Fibroblast of pulmonary artery (primary cell): ENCODE measurements at places on chromosomes 7 and 10.
A peak's percentile ranks its signal among the peaks of the same experiment; 100 is the strongest.

DNA sequence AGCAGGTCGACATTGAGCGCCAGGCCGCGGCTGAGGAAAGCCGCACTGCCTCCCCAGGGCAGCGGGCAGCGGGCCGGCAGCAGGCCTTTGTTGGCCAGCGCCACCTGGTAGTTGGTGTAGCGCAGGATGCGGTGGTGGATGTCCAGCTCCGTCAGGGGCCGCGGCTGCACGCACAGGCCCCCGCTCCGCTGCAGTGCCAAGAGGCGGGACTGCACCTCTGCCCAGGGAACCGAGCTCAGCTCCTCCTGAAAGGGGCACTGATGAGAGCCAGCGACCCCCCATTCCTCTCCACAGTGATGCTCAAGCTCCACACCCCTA lies 5.2 kb downstream of the ATG9B start:
- DNase-seq, result no peak

- no peak for DNase-seq
Observed at GRCh38 chr10:98286419-98286818, 18.4 kb upstream of the LOXL4 start.

DNA sequence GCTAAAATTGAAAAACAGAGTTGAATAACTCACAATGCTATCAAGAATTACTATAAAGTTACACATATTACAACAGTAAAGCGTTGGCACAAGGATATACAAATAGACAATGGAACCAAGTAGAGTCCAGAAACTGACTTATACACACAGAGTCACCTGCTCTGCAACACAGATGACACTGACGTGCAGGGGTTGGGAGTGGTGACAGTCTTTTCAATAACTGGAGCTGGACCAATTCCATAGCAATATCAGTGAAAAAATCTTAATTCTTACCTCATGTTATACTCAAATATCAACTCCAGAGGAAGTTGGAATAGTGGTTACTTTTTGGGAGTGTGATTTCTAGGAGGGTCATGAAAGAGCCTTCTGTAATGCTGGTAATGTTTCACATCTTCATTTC lies 62.5 kb upstream of the NPY start:
- no peak for DNase-seq

DNA sequence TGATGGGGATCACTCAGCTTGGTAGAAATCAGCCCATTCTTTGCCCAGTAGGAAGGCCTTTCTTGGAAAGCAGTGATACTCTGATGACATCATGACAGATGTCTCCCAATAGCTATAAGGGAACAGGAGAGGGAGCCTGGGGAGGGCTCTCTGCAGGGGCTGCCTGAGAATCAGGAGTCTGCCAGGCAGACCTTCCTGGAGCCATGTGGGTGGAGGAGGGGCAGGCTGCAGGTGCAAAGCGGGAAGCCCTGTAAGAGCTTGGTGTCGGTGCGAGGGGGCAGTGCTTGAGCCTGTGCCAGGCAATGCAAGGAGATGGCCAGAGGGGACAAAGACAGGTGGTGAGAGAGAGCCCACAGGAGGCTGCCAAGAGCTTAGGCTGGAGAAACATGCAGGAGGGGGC lies 5.0 kb upstream of the TNS3 start:
- DNase-seq, result no peak

- DNase-seq, result no peak
Observed at GRCh38 chr7:133431134-133431724, 178.4 kb downstream of the EXOC4 start.

- no peak for DNase-seq
Observed at GRCh38 chr10:47368431-47369180, 15.5 kb downstream of the ZNF488 start.

GRCh38 chr7:98120559-98120958 lies 13.9 kb downstream of the LMTK2 start:
- no peak for DNase-seq

GRCh38 chr7:2601065-2601464 lies 30.7 kb upstream of the TTYH3 start:
- DNase-seq, result no peak

- no peak for DNase-seq
Observed at GRCh38 chr10:91206427-91206826, 14.0 kb upstream of the PCGF5 start.

DNA sequence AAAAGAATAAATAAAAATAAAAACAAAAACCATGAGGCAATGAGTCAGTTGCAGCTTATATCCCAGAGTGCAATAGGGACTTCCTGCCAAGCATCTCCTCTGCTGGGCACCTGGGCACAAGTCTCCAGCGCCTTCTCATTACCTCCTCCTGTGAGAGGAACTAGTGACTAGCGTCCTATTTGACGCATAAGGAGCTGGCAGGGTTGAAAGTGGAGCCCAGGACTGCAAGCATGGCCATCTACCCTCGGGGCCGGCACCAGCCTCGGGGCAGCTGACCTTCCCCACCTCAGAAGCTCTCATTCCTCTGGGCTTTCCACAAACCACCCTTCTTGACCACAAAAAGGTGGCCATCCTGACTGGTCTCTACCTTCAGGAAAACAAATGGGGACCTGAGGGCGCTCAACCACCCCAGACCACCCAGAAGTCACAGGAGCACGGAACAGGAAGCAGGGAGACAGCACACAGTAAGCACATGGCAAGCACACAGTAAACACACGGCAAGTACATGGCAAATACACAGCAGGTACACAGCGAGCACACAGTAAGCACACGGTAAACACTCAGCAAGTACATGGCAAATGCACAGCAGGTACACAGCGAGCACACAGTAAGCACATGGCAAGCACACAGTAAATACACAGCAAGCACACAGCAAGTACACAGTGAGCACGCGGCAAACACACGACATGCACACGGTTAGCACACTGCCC lies 19.1 kb downstream of the CTBP2 start:
- no peak for DNase-seq

GRCh38 chr7:74479066-74479781 lies 25.5 kb downstream of the GTF2IRD1 start:
- DNase-seq, result no peak

DNA sequence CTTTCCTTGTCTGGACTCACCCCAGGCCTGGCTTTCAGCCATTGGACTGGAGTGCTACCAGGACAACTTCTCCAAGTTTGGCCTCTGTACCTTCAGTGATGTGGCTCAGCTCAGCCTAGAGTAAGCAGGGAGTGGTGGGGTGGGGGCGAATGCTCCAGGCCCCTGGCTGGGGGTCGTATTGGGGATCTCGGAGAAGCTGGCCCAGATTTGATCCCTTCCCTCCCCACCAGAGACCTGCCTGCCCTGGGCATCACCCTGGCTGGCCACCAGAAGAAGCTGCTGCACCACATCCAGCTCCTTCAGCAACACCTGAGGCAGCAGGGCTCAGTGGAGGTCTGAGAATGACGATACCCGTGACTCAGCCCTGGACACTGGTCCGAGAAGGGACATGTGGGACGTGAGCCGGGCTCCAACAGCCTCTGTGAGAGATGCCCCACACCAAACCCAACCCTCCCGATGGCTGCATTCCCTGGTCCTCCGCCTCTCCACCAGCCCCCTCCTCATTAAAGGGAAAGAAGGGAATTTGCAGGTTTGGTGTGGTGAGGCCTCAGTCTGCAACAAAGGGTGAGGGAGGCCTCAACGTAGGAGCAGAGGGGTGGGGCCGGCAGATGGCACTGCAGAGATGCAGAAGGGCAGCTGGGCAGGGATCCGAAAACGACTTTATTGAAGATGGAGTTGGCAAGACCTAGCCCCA lies 14.8 kb downstream of the TRPV6 start:
- DNase-seq, result no peak

- DNase-seq, result no peak
Observed at GRCh38 chr7:130988443-130988842, 254.4 kb upstream of the KLF14 start.

DNA sequence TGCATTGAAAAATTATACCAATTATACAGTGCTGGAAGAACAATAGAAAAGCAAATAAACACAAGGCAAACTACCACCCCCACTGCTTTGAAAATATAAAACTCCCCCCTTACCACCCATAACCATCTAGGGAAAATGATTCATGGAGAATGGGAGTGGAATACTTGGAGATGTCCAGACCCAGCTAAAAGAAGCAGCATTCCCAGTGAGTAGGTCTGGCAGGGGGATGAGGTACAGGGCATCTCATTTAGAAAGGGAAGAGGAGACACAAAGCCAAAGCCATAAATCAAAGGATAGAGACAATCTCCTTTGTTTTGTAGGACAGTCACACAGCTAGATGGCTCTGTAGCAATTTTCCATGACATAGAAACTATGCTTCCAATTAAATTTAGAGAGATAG lies 36.0 kb upstream of the DGKI start:
- DNase-seq, result no peak

DNA sequence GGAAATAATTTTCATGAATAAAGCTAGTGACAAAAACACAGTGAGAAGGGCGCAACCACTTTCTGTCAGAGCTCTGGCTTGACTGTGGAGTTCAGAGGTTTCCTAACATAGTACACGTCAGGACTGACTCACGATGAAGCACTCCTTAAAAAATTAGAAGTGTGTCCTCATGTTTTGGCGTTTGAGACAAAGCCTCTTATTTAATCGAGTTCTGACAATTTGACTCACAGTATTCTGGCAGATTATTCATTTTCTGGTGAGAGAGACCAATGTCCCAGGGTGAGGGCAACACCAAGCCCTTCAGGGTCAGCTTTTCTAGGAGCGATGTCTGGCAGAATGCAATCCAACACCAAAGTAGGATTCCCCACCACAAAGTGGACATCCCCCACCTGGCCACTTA lies 108.7 kb downstream of the DIP2C start:
- DNase-seq, result peak; percentile 91

DNA sequence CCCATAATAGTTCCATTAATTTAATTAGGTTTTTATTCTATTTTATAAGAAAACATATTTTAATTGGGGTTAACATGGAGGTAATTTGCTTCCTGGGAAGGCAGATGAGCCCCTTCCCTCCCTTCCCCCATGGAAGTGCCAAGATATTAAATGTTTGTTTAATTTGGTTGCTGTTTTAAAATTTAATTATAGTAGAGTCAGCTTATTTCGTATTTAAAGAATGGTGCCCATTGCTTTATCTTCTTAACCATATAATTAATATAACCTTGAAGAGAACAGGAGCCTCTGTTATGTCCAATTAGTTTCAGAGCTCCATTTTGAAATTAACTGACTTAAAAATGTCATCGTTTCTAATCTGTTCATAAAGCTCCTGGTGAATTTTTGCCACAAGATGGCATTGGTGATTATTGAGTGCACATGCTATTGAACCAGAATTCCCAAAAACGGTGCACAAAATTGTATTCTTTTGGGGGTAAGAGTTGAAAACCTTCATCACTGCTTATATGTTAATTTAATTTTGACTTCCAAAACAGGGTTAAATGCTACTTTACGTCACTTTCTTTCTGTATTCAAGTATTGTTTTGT lies 26.0 kb downstream of the KLHDC10 start:
- peak; percentile 8 for DNase-seq

- DNase-seq, result no peak
Observed at GRCh38 chr7:157086508-157087187, 52.1 kb upstream of the UBE3C start.

DNA sequence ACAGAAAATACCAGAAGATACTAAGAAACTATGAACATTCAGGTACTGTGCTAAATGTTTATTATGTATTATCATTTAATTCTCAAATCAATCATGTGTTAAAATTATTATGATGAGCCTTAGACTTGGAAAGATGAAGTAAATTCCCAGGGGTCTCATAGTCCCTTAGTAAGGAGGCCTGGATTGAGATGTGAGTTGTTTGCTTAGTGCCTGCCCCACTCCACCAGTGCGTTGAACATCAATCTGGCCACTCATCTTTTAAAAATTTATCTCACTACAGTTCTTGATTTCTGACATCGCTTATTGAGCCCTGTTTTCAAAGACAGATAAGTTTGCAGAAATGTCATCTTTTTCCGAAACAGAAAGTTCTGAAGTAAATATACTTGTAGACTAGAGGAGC lies 618.4 kb upstream of the SEMA3D start:
- no peak for DNase-seq

DNA sequence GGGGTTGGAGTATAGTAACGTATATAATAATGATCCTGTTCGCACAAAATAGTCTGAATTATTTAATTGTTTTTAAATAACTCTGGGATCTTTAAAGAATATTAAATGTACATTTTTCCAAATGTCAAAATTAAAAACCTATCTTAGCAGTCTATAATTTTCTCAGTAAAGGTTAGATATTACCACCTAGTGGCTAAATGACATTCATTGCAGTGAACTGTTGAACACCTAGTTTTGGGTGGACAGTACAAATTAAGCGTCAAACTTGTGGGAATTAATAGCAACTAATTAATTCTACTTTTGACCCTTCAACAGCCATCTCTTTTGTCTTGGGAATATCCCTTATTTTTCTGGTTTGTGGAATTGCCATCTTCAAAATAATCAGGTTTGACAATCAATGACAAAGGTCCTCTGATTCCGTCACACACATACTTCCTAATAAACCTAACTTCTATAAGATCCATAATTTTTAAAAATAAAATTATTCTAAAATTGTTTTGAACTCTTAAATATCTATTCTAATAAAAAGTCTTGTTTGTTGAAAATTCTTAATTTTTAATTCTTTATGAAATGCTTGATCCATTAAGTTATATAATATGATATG lies 165.7 kb downstream of the SEMA3D start:
- peak; percentile 48 for DNase-seq

DNA sequence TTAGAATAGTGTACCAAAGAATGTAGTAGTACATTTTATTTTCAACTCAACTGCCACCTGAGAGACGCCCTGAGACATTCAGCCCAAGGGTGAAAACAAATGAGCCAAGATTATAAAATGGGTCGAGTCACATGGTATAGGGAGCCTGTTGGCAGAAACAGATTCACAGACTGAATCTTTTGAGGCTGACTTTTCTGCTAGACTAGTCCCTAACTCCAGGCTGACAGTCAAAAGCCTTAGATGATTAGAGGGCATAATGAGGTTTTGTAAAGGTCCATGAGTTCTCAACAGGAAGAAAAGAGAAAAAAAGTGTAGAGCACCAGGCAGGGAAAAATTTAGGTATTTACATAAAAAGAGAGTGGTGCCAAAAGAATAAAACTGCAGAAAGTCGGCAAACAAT lies 128.0 kb downstream of the NXPH1 start:
- no peak for DNase-seq

DNA sequence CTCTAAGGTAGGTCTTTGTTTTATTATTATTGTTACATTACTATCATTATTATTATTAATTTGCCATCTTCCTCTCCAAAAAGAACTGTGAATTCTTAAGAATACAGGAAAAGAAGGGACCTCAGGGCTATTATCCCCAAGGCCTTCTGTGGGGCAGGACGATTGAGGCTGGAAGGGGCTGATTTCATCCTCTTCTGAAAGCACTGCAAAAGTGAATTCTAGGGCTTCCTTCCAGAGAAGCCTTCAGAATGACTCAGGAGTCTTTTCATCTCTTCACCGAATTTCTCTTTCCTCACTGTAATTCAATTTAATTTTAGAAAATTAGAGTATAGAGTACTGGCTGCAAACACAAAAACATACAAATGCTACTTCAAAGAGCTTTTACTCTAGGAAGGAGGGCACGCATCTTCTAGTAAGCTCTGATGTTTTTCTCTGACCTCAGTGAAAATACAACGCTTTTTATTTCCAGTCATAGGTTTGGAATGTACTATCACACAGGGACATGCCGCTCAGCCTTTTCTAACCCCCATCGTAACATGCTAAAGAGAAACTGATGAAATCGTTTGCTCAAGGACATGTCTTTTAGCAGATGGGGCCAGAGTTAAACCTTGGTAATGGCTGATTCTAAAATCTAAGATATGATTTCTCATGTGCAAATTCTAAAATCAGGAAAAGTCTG lies 280.2 kb upstream of the PITRM1 start:
- peak; percentile 93 for DNase-seq
